ENCODE measurements at places on chromosomes 7 and 10.

DNA sequence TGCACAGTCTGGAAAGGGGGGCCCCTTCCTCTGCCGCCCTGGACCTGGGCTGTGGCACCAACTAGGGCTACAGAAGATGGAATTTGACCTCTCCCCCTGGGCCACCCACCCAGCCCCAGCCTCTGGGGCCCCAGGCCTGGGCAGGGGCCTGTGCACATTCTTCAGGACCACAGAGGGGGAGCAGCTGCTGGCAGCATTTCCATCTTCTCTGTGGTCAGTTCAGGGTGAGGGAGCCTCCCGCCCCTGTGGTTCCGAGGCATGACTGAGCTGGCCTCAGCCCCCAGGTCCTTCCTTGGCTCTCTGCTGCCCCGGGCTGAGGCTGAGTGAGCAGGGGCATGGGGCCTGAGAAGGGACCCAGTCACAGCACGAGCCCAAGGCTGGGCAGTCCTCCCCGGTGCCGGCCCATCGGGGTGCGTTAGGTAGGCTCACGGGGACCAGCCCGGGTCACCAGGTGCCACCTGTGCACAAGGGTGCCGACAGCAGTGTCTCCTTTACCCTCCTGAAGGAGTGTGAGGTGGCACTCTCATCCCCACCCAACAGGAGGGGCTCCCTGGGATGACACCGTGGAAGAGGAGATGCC is 63.2 kb downstream of the UNCX start:
- DNase-seq: no peak

GRCh38 chr10:120981601-120982391 is 130.6 kb downstream of the WDR11 start:
- DNase-seq: peak; percentile 17

GRCh38 chr10:110746254-110746826 is 102.2 kb downstream of the RBM20 start:
- DNase-seq: peak; percentile 85

DNA sequence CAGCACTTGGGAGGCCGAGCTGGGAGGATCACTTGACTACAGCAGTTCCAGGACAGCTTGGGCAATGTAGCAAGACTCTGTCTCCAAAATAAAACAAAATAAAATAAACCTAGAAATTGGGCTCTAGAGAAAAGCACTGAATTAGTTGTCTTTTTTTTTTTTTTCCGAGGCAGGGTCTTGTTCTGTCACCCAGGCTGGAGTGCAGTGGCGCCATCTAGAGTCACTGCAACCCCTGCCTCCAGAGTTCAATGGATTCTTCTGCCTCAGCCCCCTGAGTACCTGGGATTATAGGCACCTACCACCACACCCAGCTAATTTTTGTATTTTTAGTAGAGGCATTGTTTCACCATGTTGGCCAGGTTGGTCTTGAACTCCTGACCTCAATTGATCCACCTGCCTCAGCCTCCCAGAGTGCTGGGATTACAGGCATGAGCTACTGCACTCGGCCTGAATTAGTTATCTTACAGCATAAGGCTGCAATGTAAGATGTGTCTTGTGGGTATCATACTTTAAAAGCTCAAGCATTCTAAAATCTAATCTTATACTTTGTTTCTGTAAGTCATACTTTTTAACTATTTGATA is 12.8 kb downstream of the MEIG1 start:
- peak; percentile 52 for DNase-seq

DNA sequence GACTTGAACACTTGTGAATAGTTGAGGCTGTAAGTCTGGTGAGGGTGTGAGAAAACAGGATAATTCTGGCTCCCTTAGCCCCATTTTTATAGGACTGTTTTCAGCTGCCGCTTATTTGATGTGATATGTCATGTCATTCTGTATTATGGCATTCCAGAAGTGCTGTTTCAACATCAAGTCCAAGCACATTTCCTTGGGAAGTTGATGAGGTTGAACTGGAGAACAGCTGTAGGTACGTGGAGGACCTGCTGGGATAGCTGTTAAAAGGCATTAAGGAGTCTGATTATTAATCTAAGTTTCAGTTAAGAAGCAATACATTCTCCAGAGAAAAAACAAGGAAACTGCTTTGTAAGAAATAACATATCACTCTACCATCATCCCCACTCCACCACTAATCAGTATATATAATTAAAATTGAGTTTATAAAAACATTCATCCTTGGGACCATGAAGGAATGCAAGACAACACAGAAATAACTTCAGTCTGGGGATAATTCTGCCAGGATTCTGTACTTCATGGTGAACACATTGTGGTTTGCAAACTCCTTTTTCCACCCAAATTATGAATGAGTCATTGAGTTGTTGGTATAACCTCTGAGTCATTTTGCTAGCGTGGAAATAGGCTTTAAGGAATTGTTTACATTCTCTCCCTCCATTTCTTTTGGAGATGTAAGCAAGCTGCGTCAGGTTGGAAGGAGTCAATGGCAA is 39.9 kb upstream of the TMEM229A start:
- DNase-seq: no peak

- no peak for DNase-seq
Observed at GRCh38 chr7:127873151-127873550, 158.1 kb downstream of the LRRC4 start.

DNA sequence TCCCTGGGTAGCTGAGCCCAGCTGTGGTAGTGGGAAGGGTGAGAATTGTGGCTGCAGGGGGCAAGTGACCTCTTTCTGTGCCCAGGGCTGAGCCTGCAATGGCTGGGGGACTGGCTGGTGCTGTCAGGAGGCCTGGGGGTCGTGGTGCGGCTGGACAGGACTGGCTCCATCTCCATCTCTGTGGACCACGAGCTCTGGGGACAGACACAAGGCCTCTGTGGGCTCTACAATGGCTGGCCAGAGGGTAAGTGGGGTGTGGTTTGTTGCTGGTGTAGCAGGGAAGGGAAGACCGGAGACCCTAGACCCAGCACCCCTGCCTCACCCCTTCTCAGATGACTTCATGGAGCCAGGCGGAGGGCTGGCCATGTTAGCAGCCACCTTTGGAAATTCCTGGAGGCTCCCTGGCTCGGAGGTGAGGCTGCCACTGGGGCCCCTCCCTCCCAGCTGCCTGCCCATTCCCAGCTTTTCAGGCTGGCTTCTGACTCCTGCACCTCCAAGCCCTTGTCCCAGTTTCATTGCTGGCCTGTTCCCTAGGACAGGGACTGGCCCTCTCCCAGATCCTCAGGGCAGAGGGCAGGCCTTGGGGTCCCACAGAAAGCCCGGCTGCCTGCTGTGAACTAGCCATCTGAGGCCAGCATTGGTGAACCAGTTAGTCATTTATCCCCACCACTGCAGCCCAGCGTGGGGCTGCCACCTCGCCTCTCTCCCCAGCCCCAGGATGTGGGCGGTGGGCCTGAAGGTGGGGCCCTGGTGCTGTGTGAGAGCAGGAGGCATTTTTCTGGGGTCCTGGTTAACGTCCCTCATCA is 5.5 kb upstream of the ZNF467 start:
- DNase-seq: no peak

DNA sequence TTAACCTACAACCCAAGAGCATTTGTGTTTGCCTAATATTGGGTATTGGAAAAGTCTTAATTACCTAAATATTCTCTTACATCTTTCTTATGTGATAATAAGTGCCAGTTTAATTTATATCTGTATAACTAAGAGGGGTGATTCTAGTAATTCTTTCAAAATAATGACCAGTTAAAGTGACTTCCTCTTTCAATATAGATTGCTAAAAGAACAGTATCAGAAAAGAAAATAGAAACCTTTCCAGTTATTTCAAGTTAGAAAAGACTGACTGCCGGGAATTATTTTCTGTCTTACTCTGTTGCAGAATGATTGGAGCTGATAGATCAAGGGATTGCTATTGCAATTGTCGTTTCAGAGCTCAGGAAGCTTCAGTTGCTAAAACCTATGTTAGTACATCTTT is 525.0 kb upstream of the SEMA3D start:
- no peak for DNase-seq

DNA sequence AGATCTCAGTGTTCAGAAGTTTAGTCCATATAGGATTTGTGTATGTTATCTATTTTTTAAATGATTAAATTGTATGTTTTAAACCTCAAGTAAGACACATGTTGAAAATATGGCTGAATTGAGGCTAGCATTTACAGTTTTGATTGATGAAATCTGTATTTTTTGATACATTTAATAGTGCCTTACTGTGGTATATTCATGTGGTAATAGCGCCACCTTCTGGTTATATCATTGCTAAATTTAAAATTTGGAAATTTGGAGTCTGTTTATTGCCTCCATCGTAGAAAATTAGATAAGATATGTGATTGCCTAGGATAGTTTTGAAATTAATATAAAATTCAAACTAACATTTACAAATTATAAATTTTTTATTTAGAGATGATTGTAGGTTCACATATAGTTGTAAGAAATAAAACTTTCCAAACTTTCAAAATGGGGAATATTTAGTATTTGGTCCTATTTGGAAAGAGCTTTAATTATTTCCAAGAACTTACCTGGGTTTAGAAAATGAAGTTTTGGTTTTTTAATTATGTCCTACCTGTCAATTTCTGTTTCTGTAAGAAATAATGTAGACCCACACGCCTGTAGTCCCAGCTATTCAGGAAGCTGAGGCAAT is 19.1 kb upstream of the ARMS2 start:
- DNase-seq: peak; percentile 68

DNA sequence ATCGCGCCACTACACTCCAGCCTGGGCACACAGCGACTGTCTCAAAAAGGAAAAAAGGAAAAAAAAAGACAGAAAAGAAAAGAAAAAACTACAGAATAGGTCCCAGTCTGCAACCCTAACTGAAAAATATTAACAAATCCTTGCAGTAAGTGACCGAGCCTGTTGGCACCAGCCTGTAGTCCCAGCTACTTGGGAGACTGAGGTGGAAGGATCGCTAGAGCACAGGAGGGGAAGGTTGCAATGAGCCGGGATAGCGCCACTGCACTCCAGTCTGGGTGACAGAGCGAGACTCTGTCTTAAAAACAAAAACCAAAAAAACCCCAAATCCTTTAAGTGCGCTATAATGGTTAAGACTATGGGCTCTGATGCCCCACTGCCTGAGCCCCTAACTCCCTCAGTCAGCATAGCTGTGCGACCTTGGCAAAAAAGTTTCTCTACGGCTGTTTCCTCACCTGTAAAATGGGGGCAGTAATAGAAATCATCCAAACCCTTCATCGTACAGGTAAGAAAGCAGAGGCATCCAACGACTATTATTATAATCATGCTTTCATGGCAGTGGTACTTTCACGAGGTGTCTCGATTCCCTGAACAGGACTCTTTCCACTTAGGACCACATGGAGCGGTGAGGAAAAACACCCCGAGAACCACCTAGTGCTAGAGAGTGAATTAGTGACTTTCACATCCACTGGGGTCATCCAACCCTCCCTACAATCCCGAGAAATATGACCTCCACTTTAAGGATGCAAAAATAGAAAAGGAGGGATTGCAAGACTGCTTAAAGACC is 755 bp downstream of the TOMM7 start:
- DNase-seq: no peak

DNA sequence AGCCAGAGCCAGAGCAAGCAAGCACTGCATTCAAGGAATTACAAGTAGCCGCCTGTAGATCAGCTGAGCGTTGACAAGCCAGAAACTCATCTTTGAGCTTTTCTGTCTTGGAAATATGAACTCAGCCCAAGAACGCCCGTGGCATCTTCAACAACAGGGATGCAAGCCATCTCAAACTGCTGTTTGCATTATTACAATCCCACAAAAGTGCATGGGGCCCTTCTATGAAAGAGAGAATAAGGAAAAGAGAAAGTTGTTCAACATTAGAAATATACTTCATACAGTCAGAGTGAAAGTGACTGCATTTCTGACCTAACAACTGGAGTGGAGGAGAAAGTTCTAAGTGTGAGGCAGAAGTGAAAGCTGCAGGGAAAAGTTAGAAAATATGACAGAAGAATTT is 6.5 kb downstream of the SGCE start:
- DNase-seq: peak; percentile 15

DNA sequence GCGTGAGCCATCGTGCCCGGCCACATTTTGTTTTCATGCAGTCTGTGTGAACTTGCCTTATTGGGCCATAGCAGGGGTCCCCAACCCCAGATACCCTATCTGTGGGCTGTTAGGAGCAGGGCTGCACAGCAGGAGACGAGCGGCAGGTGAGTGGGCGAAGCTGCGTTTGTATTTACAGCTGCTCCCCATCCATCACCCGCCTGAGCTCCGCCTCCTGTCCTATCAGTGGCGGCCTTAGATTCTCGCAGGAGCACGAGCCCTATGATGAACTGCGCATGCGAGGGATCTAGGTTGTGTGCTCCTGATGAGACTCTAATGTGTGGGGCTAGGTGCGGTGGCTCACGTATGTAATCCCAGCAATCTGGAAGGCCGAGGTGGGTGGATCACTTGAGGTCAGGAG is 293.9 kb downstream of the CAMK1D start:
- peak; percentile 47 for DNase-seq

DNA sequence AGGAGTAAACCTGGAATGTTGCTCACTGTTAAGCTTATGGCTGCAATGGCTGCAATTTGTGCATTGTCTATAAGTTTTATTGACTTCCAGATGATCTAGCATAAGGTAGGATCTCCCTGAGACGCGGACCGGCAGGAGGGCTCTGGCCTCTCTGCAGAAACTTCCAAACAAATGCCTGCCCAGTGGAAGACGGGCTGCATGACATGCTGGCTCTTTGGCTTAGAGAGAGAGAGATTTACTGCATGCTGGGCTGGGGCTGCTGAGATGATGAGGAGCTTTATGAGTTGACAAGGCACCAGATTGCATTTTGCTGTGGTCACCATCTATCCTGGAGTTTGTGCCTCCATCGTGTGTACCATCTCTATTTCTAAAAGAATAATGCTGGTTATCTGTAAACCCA is 193.2 kb downstream of the GALNT17 start:
- peak; percentile 51 for DNase-seq

- no peak for DNase-seq
Observed at GRCh38 chr7:32577421-32577820, 82.1 kb downstream of the AVL9 start.

DNA sequence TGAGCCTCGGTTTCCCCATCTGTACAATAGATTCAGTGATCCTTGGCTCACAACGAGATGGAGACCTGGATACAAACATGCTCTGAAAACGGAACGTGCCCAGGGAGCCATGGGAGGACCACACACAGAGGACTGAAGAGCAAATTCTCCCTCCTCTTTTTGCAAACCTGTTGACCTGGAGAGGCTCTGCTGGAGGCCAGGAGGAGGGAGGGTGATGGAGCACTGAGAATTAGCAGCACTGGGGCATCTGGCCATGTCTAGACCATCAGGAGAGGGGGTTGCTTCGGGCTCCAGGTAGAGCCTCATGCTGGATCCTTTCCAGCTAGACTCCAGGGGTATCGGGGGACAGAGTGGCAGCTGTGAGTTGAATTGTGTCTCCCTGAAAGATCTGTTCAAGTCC is 97.4 kb upstream of the GPR26 start:
- no peak for DNase-seq

DNA sequence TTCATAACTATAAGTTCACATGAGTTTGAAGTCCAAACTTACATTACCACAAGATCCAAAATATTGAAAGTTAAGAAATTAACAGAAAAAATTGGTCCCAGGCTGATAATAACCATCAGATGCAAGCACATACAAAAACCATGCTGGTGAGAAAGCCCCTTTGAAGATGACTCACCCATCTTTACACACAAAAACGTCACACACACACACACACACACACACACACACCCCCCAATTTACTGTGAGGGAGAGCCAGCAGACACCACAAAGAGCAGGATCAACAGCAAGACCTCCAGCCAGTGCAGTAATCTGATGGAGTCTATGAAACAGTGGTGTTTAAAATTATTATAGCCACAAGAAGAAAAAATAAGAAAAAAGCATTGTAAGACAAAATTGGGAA is 50.1 kb upstream of the DRGX start:
- DNase-seq: no peak
